SJSA1 (cell line): ENCODE measurements at places on chromosomes 3 and 15. TPM values are rescaled to one million over a fixed set of nuclear protein-coding genes. Genes with fewer than 3 reads are reported as not detected.

DNA sequence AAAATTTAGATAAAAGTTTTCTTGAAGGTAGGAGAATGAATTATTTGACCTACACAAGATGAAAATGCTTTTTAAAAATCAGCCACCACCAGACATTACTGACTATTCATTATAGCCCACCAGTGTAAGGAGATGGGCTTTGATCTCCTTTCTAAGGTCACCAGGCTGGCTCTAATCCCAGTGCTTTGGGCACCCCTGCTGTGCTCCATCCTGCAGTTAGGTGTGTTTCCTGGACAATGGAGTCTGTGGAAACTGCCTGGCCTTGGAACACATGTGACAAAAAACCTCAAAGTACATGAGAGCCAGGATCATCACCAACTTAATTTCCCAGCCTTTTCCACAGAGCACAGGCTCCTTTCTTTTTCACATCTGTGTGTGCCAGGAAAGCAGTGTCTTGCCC lies 260.9 kb downstream of the CHST2 start:
- DNase-seq = no peak

- no peak for DNase-seq
These were observed 11.2 kb upstream of the FAM174B start for GRCh38 chr15:92666780-92667179.

DNA sequence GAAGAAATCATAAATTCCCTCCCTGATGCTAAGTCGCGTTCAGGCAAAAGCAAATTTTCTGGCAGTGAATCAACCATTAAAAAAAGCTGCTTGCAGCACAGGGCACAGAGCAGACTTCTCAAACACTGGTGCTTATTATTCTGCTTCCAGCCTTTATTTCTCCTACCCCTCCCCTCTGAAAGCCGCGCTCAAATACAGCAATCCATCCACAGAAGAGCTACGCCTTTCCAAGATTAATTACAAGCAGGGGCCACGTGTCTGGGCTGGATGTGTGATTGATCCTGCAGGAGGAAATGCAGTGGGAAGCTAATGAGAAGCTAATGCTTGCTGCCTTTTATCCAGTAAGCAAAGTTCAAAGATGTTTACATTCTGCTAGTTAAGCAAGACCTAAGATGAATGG lies 134.9 kb upstream of the TOPAZ1 start:
- DNase-seq = no peak

GRCh38 chr15:93300796-93301195 lies 211.8 kb upstream of the RGMA start:
- DNase-seq = no peak

- DNase-seq = no peak
These were observed 77.3 kb downstream of the CCR1 start for GRCh38 chr3:46130631-46131310.

- no peak for DNase-seq
These were observed 15.6 kb downstream of the SEMA3F start for GRCh38 chr3:50170689-50171088.

GRCh38 chr15:63408524-63408923 lies 26.9 kb upstream of the CA12 start:
- DNase-seq = no peak

DNA sequence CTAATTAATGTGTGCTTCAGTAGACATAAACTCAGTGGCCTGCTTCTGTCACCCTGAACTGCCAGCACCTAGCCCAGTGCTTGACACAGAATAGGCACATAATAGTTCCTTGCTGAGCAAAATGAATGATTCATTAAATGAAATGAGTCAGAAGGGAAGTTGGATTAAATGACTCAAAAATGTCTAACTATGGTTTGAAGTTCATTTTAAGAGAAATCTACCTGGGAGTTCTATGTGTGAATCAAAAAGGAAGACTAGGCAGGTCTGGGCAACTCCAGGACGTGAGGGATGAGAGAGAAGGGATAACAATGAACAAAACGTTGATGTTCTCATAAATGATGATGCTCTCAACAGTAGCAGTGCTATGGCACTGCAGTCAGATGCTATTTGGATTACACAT lies 175.0 kb downstream of the CFAP20DC start:
- DNase-seq = peak; percentile 52

- DNase-seq = no peak
These were observed 135.0 kb downstream of the TJP1 start for GRCh38 chr15:29687204-29687815.

GRCh38 chr3:153137626-153138025 lies 24.4 kb upstream of the RAP2B start:
- DNase-seq = no peak

- no peak for DNase-seq
These were observed 106.1 kb upstream of the GMNC start for GRCh38 chr3:190968616-190969015.

- peak; percentile 53 for DNase-seq
These were observed 9.6 kb upstream of the SST start for GRCh38 chr3:187679638-187680396.

GRCh38 chr15:98786717-98787116 lies 138.4 kb downstream of the IGF1R start:
- DNase-seq = no peak

DNA sequence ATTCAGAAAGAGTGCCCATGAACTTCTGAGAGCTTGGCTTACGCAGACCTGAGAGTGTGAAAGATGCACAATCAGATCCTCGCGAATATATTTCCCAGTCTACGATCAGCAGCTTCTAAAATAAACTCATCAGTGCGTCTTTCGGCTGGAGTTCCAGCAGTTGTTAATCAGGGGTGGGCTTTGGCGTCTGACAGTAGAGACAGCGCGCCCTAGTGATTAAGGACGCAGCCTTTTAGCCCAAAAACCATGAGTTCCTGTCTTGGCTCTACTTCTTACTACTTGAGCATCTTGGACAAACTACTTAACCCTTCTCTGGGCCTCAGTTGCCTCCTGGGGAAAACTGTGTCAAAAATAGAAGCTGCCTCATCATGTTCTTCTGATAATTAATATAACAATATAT lies 15.8 kb upstream of the ARRDC4 start:
- no peak for DNase-seq

- no peak for DNase-seq
These were observed 61.0 kb upstream of the BBX start for GRCh38 chr3:107461721-107462120.

DNA sequence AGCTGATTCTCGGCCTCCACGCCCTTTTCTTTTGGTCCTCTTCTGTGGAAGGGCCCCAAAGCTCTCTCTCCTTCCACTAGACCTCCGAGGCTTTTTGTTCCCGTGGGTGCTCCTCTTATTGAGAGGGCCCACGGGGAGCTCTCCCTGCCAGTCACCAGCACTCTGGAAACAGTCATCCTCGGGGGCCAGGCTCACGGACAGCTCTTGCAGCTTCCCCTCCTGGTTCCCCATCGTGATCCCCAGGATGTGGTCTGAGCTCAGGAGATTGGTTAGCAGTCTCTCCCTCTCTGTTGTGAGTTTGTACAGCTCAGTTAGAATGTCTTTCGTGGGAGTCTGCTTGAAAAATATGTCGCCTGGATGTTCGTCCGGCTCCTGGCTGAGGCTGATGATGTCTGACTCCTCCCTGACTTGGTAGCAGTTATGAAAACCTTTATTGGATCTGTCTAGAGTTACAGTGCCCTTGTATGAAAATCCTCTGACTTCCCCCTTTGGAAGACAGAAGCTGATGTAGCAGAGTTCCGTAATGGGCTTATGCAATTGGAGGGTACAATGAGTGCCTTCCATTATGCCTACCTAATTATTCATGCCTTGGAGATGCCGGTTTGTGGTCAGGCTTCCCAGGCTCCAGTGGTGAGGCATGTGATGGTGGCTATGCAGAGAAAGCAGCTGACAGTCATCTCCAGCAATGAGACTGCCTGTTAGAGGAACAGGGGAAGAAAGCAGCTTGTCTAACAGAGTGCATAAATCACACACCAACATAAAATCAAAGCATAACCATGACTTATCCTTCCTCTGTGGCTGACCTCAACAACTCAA lies 40.0 kb downstream of the FMN1 start:
- DNase-seq = no peak

GRCh38 chr3:40847551-40847992 lies 322.8 kb downstream of the ZNF621 start:
- DNase-seq = peak; percentile 25

DNA sequence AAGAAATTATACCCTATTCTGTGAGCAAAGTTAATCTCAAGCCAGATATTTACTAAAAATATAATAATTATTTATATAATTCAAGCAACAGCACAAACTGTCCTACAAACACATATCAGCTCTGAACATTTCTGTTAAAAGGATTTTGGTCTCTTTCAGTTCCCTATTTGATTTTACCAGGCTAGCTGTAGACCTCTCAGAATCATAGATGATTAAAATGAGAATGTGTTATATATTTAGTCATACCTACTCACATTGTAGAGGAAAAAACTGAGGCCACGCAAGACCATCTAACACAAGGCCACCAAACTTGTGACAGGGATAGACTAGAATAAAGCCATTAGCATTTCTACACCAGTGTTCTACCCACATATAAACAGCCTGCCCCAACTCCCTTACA lies 28.5 kb downstream of the ACKR4 start:
- no peak for DNase-seq

- no peak for DNase-seq
These were observed 28.2 kb downstream of the DAG1 start for GRCh38 chr3:49498239-49498638.

DNA sequence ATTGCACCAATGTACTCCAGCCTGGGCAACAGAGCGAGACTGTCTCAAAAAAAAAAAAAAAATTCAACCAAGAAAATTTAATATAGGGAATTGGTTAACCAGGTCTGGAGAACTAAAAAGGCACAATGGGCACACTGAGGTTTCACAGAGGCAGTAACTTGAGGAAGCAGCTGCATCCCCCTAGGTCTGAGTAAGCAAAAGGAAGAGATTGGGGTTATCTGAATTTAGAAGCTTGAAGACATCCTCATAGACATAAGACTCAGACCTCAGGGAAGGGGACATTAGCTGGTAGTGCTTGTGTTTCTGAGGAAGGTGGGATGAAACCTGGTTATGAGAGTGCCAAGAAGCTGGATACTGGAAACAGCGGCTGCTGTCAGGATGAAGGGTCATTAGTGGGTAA lies 50.1 kb upstream of the LEKR1 start:
- no peak for DNase-seq

GRCh38 chr15:85031086-85031943 lies 49.7 kb downstream of the PDE8A start:
- DNase-seq = no peak

GRCh38 chr15:48002767-48003166 lies 118.0 kb upstream of the SLC24A5 start:
- no peak for DNase-seq

GRCh38 chr15:60079210-60079609 lies 75.1 kb downstream of the FOXB1 start:
- no peak for DNase-seq

DNA sequence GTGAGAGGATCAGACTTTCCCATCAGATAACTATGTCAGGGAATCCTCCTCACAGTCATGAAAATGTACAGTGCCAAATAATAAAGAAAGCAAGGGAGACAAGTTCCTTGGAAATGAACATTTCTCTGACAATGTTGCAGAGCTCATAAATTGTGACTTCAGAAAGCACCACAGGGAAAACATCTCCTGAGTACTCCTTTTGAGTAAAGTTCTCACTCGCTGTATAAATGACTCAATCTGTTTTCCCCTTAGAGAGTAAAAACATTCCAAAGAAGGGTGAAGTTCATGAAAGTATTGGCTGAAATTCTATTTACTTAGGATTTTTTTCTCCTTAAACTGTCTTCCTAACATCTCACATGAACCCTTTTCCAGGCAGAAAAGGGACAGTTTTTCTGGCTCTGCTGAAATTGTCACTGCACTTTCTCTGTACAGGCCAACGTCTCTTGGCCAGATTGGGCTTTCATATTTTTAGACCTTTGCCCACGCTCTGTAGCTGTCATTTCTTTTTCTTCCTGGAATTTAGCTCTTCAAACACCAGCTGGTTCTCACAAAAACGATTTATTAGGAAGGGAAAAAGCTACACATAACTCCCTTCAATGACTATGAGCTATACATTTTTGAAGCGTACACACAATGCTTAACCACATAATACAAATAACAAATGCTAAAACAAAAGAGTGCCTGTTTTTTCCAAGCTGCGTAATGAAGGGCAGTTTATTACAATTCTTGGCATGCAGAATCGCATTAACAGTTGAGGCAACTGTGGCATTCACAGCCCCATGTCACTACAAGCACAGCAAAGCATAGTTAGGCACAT lies 216.1 kb downstream of the ATP8B4 start:
- DNase-seq = peak; percentile 10

GRCh38 chr3:63768386-63768785 lies 50.7 kb upstream of the C3orf49 start:
- no peak for DNase-seq

IL20RB gene
- total RNA-seq = 3.2 and 3.6 TPM in 2 replicates

PEX5L gene
- not detected in 2 replicates for total RNA-seq

TMEM44 gene
- total RNA-seq = 12.2 and 18.2 TPM in 2 replicates

CLRN1 gene
- not detected in 2 replicates for total RNA-seq

C3orf62 gene
- total RNA-seq = 0.50 and 2.1 TPM in 2 replicates

CDHR4 gene
- not detected in 2 replicates for total RNA-seq

GTF2A2 gene
- total RNA-seq = 111 and 142 TPM in 2 replicates

MAN2C1 gene
- total RNA-seq = 55.7 and 122 TPM in 2 replicates

CPEB1 gene
- total RNA-seq = 0.37 TPM in 1 of 2 replicates, not detected in the other

PTH1R gene
- total RNA-seq = not detected in 2 replicates

WDR49 gene
- total RNA-seq = not detected in 2 replicates
